ENCODE measurements at places on chromosomes 11 and 22.

- no peak for DNase-seq
Measured at GRCh38 chr11:69035150-69035945, 13.4 kb upstream of the TPCN2 start.

- no peak for DNase-seq
Measured at GRCh38 chr11:130483124-130483523, 34.7 kb downstream of the ADAMTS15 start.

DNA sequence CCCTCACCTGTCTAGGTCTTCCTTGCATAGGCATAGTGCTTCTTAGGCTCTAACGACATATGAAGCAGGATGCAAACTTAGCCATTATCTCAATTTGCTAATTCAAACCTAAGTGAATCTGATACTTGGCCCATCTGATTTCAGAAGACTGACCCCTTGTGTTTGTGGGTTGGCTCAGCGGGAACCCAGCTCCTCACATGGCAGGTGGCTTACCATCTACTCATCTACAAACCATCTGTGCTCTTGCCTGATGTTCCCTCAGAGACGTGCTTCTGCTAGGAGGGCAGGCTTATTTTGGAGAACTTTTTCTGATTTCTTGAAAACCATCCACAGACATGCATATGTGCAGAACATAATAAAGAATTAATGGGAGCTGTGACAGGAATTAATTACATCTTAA is 15.2 kb downstream of the ELMOD1 start:
- DNase-seq: no peak

DNA sequence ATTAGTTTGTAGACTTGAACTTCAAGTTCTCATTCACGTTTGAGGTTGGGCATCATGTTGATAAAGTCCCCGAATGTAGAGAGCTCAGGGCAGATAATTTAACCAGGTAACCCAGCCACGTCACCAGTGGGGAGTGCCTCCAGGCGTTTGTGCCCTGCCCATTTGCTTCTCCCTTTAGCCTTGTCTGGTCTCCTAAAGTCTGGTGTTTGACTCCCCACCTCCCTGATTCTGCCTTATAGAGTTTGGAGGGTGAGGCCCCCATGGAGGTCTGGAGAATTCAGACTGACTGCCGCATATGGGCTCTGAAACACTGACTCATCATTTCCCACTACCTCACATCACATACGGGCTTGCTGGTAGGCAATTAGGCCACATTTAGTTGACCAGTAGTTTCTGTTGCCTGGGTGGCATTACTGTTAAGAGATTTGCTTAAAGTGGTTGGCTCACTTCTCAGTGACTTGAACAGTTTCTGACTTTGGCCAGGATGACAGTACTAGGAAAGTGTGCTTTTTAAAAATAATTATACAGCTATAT is 99.3 kb upstream of the GAL start:
- no peak for DNase-seq
